ENCODE measurements at places on chromosomes 11 and 22.
A peak's percentile ranks its signal among the peaks of the same experiment; 100 is the strongest.

- DNase-seq = peak; percentile 10
Observed at GRCh38 chr11:78727816-78728215, 153.2 kb upstream of the NARS2 start.

- no peak for DNase-seq
Observed at GRCh38 chr11:47234669-47235100, 13.9 kb downstream of the ACP2 start.

DNA sequence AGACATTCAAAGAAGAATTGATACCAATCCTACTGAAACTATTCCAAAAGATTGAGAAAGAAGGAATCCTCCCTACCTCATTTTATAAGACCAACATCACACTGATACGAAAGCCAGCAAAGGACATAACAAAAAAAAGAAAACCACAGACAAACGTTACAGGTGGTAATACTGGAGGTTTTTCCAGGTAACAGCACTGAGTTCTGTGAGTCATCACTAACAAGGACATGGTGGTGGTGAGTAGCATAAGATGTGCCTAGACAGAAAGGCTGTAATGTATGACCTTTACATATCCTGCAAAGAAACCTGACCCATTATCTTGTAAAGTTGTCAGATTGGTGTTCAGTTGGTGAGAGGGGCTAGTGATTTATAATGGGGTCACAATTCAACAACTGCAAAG is 15.3 kb downstream of the OR9G1 start:
- DNase-seq = no peak

DNA sequence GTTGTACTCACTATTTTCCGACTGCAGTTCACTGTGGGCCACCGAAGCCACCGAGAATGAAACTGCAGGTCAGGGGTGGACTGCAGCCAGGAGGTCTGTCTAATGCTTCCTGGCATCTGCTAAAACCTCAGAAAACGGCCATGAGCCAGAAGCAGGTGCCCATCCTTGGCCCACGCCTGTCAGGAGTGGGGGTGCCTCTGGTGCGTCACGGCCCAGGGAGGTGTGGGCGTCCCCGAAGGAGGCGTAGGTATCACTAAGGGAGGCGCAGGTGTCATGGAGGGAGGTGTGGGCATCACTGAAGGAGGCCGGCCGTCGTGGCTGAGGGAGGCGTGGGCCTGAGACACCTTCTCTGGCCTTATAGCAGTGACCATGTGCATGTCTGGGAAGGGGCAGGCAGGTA is 456.2 kb downstream of the TBC1D22A start:
- no peak for DNase-seq

GRCh38 chr11:44861849-44862557 is 88.7 kb downstream of the TP53I11 start:
- DNase-seq = peak; percentile 98

DNA sequence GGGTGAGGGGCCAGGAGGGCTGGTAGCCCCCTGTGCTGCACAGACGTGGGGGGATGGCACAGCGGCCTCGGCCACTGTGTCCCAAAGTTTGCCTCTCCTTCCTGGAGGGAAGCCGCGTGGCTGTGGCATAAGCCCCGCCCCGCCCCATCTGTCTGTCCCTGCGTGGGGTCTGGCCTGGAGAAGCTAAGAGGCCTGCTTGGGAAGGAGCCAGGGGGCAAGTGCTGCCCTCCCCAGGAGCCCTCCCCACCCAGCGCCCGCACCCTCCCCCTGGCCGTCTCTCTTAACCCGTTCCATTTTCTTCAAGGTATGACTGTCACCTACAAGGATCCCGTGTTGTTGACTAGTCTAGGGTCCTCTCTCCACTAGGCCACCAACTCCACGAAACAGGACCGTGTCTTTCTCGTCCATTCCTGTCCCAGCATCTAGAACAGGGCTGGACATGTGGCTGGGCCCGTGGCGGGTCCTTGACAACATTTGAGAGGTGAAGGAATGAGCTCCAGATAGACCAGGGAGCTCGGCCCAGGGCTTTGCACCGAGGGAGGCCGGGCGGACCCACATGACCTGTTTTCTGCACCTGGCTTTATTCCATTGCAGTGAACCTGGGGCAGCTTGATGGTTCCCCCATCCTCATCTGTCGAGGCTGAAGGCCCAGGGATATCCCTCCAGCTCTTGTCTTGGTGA is 428.0 kb downstream of the TBC1D22A start:
- DNase-seq = no peak

DNA sequence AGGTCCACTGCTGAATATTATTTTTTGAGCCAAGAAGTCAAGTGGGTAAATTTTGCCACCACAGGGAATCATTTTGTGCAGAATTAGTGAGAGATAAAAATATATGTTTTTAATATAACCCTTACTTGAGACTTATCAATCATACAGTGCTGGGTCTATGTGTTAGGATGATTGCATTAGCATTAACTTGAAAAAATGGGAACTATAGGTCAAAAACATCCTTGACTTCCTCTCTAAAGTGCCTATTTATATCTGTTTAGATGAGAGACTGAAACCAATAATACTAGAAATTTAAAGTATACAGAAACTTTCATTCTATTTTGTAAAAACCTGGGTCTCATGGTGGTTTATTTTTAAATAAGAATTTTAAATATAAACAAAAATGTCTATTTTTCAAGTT is 65.1 kb upstream of the CARD18 start:
- no peak for DNase-seq

GRCh38 chr11:74679513-74679865 is 51.7 kb downstream of the CHRDL2 start:
- no peak for DNase-seq

DNA sequence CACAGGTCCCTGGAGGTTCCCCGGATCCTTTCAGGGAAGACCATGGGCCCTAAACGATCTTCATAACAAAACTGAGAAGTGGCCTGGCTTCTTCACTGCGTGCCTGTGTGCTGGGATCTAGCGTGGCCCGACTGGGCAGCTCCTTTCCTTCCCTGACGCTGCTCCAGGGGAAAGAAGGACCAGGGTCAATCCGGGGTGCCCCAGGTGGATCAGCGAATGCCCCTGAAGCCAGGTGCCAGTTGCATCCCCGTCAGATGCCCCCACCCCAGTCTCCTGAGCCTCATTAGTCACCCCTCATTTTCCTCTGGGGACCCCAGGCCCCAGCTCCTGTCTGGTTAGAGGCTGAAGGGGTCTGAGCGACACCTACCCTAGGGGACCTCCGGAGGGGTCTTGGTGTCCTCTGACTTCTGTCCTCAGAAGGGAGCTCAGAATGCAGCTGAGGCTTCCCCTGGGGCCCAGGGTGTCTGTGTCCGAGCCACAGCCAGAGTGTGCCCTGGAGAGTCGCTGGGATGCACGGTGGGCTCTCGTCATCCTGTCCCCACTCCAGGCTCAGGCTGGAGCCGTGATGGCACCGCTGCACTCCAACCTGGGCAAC is 18.7 kb upstream of the MUC6 start:
- DNase-seq = no peak

DNA sequence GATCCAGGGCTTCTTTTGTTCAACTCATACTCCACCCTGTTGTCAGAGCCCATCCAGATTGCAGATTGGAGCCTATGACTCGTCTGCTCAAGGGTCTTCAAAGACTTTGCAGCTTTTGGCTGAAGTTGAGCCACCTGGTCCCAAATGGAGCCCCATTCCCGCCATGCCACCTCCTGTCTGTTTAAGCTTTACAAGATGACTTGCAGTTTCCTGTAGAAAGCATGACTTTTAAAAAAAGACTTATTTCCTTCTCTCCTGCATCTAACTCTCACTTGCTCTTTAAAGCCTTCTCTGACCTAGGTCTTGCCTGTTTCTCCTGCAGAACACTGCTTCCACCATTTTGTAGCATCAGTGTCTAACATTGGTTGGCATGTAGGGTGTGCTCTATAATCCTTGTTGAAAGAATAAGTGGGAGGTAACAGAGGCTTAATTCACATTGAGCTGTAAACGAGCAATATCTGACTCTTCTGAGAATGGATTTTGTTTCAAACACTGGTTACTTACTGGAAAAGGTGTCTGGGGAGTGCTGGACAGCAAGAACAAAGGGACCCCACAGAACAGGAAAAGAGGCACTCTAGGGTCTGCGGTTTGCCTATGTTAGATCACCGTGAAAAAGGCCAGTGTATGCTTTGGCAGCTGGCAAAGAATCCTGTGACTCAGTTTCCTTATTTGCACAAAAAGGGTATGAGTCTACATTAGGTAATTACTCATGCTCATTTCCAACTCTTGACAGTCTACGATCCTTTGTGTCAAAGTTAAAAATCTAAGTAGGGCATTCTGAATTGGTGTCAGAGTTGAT is 30.3 kb downstream of the NF2 start:
- DNase-seq = no peak

- no peak for DNase-seq
Observed at GRCh38 chr11:47398011-47398410, 10.4 kb upstream of the SLC39A13 start.

DNA sequence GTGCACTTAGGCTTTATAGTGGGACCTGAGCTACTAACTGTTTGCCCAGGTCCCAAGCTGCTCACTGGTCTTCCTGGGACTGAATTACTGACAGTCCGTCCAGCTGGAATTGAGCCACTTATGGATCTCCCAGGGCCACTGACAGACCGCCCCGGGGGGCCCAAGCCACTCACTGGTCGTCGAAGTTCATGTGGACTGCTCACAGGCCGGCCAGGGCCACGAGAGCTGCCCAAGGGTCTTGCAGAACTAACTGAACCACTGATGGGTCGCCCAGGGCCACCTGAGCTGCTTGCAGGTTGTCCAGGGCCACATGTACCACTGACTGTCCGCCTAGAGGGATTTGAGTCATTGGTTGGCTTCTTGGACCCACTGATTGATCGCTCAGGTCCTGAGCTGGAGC is 15.1 kb downstream of the MISFA start:
- no peak for DNase-seq

- DNase-seq = peak; percentile 89
Observed at GRCh38 chr11:58524232-58525036, 16.5 kb upstream of the OR5B21 start.

DNA sequence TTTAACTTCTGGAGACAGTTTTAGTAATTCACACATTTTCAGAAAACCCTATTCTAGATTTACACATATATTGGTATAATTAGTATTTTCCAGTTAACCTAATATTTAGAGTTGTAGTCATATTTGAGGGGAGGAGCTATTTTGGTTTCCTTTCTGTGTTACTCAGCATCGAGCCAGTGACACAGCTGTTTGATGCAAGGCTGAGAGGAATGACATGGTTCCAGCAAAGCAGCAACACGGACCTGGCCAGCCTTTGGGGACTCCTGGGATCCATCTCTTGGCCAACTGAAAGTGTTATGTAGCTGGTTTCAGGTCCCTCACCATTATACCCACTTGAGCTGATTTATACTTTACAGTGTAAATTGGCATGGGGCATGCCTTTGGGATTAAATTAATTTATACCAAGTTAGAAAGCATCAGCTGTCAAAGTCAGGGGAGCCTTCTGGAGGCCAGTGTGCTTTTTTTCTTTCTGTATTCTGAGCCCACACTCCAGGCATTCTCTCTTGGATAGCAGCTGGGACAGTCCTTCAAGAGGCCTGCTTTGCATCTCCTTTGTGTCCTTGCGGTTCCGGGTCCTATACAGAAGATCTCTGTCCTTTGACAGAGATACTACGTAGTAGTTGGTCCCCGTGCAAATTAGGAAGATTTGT is 91.3 kb upstream of the SLC25A18 start:
- DNase-seq = no peak

DNA sequence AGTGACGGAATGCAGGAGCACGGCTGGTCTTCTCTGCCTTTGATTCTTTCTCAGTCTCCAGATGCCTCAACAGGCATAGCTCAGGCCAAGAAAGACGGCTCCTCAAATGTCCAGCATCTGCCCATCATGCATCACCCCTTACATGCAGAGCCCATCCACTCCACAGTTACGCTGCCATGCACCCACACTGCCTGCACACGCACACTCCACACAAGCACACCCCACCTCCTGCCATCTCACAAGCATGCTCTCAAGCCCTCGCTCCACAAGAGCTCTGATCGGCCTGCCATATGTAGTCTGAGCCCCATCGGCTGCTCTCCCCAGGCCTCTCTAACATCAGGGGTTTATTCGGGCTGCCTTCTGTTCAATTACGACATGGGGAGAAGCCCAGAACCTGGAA is 18.8 kb downstream of the SCN4B start:
- no peak for DNase-seq

GRCh38 chr11:127631974-127632373 is 631.4 kb upstream of the KIRREL3 start:
- no peak for DNase-seq

GRCh38 chr22:46058091-46058420 is 81.1 kb upstream of the WNT7B start:
- no peak for DNase-seq

- no peak for DNase-seq
Observed at GRCh38 chr11:112499153-112499880, 238.7 kb upstream of the PLET1 start.

- DNase-seq = no peak
Observed at GRCh38 chr22:38953091-38953490, 4.3 kb upstream of the APOBEC3A start.

DNA sequence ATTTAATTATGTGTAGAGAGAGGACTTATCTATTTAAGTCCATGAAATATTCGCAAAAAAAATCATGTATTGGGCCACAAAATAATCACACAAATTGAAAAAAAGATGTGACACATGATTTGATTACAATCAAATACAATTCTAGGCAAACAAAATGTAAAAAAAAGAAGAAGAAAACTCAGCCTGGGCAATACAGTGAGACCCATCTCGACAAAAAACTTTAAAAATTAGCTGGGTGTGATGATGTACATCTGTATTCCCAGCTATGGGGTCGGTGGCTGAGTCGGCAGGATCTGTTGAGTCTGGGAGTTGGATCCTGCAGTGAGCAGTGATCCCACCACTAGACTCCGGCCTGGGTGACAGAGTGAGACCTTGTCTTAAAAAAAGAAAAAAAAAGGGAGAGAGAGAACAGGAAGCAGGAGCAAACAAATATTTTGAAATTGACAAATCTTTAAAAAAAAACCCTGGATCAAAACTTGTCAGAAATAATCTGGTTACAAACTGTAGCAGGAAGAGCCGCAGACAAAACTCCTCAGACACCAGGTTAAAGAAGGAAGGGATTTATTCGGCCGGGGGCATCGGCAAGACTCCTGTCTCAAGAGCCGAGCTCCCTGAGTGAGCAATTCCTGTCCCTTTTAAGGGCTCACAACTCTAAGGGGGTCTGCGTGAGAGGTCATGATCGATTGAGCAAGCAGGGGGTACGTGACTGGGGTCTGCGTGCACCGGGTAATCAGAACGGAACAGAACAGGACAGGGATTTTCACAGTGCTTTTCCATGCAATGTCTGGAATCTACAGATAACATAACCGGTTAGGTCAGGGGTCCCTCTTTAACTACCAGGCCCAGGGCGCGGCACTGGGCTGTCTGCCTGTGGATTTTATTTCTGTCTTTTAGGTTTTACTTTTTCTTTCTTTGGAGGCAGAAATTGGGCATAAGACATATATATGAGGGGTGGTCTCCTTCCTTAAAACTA is 3.3 kb upstream of the TYMP start:
- peak; percentile 52 for DNase-seq

- DNase-seq = peak; percentile 78
Observed at GRCh38 chr11:27485930-27486773, 13.6 kb upstream of the LGR4 start.

DNA sequence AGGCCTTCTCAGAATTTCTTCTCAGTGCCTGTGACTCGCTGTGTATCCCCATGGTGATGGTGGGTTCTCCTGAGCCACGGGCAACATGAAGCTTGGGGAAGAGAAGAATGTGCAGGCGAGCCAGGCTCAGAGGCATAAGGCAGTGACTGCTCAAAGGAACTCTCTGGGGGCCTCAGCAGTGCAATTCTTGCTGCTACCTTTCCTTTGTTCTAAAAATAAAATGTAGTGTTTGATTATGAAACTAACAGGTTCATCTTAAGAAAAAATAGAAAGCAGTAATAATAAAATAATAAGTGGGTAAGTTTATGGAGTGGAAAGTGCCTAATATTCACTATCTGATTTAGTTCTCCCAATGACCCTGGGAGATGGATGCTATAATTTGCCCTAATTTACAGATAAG is 46.7 kb downstream of the MEI1 start:
- DNase-seq = no peak
